ENCODE measurements at places on chromosomes 12 and 14.

DNA sequence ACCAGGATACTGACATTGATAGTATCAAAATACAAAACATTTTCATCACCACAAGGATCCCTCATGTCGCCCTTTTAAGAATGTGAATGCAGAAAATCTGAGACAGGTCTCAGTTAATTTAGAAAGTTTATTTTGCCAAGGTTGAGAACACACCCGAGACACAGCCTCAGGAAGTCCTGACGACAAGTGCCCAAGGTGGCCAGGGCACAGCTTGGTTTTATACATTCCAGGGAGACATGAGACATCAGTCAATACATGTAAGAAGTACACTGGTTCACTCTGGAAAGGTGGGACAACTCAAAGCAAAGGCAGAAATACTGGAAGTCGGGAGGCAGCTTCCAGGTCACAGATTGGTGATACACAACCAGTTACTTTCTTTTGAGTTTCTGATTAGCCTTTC, 235.2 kb upstream of the KRR1 start:
- no peak for DNase-seq

DNA sequence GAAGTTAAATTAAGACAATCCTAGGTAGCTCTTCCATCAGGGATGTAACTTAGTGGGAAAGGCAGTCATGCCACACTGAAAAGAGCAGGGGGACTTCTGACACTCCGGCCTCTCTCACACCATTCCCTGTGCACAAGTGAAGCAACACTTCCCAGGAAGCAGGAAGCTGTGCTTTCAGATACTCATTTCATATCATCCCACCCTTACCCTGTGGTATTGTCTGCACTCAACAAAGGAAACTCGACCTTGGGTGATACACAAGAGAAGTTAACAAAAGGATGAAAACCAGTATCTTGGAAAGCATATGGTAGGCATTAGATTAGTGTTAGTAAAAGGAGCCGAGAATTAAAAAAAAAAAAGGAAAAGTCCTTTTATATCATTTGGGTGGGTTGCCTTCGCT, 61.3 kb upstream of the MDM1 start:
- no peak for DNase-seq

DNA sequence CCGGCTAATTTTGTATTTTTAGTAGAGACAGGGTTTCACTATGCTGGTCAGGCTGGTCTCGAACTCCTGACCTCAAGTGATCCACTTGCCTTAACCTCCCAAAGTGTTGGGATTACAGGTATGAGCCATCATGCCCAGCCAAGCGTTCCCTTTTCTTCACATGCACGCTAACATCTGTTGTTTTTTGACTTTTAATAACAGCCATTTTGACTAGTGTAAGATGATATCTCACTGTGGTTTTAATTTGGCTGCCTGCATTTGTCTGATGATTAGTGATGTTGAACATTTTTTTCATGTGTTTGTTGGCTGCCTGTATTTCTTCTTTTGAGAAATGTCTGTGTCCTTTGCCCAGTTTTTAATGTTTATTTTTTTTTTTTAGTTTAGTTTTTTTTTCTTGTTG, 10.2 kb upstream of the YARS2 start:
- no peak for DNase-seq

- DNase-seq = no peak
Observed at GRCh38 chr14:104140213-104140462, 1.8 kb downstream of the KIF26A start.

DNA sequence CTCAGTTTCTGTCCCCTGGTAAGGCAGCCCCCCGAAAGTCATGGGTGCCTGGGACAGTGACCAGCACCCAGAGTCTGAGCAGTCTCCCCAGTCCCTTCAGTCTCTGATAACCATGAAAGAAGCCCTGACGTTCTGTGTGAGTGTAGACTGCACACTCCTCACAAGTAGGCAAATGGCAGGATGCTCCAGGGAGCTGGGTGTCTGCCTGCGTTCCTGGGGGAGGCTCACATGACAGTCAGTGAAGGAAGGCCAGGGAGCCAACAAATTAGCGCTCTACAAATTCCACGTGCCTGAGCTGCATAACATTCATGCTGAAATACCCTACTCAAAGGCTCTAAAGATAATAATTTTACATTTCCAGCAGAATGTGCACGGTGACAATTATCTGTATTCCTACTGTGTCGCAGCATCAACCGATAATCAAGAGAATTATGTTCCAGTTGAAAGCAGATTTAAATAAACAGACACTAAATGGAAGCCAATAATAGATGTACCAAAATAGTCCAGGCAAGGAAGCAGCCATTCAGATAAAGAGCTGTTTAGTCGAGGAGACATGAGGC, 56.3 kb downstream of the ASCL1 start:
- no peak for DNase-seq

DNA sequence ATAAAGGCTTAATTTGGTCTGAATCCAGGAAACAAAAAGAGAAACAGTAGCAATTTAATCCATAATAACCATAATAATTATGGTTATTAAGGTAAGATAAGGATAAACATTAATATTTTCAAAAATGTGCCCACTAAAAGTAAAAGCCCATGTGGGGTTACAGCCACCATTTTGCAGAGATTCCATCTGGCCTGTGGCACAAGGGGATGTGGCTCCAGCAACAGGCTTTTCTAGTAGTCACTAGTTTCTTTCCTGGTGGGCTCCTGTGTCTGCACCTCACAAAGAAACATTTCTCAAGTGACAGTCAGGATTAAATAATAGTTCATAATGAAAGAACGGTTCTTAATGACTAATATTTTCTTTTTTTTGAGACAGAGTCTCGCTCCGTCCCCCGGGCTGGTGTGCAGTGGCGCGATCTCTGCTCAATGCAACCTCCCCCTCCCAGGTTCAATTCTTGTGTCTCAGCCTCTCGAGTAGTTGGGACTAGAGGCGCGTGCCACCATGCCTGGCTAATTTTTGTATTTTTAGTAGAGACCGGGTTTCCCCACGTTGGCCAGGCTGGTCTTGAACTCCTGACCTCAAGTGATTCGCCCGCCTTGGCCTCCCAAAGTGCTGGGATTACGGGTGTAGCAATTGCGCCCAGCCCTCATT, 32.2 kb downstream of the GPR19 start:
- DNase-seq = no peak

GRCh38 chr12:103513875-103514274, 18.1 kb upstream of the C12orf42 start:
- no peak for DNase-seq

GRCh38 chr12:123242116-123242904, 9.1 kb downstream of the MTRFR start:
- no peak for DNase-seq

GRCh38 chr12:34393821-34394150, 371.5 kb downstream of the ALG10 start:
- no peak for DNase-seq

DNA sequence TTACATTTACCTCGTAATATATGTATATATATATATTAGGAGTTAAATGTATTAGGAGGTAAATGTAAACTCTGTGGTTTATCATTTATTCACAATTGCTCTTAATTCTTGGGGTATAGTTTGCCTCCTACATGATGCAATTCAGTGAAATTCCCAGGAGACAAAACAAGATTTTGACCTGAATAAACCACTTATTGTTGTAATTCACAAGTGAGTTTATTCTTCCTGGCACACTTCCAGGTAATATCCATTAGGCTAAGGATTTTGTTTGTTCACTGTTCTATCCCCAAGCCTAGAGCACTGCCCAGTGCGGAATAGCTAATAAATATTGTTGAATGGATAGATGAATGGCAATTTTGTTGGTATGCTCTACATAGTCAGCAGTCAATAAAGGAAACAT, 3.0 kb downstream of the SMIM10L1 start:
- no peak for DNase-seq

GRCh38 chr12:52211716-52212585, 20.1 kb upstream of the KRT80 start:
- DNase-seq = no peak

DNA sequence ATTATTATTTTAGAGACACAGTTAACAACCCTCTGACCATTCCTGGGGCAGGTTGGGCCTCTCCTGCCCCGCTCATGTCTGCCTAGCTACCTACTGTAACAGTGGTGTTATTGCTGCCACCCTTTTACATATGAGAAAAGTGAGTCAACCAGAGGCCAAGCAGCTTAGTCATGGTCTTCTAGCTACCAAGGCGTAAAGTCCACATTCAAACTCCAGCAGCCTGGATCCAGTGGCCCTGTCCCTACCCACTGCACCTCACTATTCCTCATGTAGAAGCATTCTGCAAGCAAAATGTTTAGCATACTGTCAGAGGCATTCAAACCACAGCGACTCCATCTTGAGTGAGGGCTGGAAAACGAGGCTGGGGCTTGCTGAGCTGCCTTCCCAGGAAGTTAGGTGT, 95.8 kb downstream of the SLC15A4 start:
- DNase-seq = no peak

DNA sequence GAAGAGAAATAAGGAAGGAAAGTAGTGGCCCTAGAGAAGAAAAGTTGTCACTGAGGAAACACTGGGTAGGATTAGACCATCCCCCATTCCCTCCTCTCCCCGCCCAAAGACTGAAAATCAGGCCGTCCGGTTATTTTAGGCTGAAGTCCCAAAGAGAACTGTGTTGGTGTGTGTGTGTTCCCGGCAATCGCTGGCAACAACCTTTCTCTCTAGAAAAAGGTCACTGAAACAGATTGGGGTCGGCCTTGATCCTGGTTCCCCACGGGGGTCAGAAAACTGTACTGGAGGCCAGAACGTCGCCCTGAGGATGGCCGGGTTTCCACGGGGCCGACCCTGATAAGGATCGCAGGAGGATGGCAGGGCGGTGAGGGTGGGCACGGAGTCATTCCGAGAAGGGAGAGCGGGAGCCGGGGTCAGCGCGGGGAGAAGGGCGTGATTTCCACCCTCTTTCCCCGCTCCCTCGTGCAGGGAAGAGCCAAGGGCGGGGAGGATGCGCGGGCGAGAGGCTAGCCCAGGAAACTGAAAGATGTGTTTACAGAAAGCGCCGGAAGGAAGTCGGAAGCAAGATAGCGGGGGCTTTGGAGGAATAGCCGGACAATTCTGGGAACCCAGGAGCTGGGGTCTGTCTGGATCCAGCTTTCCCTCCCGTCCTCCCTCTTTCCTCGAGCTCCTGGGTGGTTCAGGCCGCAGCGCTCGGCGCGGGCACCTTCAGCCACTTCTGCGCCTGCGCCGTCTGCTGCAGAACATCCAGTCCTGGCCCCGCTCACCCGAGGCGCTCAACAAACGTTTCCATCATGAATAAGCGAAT, 25.3 kb upstream of the SPTLC2 start:
- DNase-seq = peak; percentile 12

DNA sequence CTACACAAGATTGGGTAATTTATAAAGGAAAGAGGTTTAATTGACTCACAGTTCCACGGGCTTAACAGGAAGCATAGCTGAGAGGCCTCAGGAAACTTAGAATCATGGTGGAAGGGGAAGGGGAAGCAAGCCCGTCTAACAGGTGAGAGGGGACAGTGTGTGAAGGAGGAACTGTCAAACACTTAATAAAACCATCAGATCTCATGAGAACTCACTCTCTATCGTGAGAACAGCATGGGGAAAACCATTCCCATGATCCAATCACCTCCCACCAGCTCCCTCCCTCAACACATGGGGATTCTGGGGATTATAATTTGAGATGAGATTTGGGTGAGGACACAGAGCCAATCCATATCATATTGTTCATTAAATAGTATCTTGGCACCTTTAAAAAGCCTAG, 56.1 kb downstream of the EPS8 start:
- no peak for DNase-seq

- DNase-seq = no peak
Observed at GRCh38 chr14:99441918-99442317, 38.7 kb downstream of the SETD3 start.

DNA sequence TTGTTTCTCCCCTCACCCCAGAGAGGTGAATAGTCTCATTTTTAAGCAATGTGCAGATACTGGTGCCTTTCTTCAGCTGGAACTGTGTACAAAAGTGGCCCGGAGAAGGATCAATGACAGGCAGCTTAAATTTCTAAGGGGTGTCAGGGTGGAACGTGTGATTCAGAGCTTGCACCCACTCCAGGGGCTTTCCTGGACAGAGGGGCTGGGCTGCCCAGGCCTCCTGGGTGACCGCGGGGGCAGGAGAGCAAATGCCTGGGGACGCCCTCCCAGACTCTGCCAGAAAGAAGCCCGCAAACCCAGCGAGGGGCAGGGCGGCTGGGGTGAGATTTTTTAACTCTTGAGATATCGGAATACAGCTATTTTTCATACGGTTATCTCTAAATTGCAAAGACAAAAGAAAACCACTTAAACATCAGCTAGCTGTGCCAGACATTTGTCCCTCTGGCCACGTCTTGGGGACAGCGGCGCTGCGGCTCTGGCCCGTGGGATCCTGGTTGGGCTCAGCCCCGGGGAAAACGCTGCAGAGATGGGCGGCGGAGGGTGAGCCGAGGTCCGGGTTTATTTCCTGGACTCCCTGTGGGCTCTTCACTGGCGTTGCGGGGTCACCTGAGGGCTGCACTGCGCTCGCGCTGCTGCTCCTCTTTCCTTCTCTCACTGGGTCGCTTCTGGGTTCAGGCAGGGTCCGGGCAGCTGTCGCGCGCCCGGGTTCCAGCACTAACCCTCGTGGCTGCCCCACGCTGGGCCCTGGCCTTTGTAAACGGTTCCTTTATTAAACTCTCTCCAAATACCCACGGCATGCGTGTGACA, 35.8 kb downstream of the NFKBIA start:
- no peak for DNase-seq

DNA sequence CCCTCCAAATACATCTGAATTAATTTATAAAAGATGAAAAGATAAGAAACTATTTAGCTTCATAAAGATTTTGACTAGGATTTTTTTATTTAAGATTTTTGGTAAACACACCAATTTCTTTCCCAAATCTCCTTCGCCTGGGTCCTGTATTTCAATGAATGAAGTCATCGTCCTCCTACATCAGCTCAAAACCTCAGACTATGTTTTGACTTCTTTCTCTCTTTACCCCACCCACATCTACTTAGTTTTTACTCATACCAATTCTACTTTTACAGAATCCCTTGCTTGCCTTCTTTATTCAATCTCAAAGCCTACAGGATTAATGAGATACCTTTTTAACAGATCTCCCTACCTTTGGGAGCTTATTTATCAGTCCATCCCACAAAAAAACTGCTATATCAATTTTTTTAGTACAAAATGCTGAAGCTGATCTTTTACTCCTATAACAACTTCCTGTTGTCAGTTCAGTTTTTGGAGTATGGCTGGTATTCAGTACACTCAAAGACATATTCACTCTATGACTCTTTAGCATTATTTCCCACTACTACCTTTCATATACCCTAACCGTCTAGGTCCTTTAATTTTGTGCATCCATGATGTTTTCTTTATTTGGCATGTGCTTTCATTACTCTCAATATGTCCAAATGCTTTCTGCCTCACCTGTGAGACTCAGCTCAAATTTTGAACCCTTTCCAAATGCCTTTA, 18.7 kb upstream of the CCDC91 start:
- no peak for DNase-seq

DNA sequence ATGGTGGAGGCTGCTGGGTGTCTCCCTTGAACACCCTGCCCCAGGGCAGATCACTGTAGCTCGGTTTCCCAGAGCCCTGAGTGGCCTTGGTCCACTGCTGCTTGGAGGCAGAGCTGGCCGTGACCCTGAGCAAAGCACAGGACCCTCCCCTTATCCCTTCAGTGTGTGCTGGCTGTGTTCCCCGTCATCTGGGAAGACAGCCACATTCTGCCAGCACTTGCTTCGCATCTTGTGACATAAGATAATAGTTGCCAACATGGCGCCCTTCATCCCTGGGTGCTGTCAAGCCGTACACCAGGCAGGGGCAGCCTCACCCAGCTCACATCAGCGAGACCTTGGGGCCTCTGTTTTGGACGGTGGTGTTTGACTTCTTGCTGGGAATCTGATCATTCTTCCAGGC, 12.1 kb upstream of the ALDH2 start:
- no peak for DNase-seq
